ENCODE measurements at places on chromosomes 2 and 18.

DNA sequence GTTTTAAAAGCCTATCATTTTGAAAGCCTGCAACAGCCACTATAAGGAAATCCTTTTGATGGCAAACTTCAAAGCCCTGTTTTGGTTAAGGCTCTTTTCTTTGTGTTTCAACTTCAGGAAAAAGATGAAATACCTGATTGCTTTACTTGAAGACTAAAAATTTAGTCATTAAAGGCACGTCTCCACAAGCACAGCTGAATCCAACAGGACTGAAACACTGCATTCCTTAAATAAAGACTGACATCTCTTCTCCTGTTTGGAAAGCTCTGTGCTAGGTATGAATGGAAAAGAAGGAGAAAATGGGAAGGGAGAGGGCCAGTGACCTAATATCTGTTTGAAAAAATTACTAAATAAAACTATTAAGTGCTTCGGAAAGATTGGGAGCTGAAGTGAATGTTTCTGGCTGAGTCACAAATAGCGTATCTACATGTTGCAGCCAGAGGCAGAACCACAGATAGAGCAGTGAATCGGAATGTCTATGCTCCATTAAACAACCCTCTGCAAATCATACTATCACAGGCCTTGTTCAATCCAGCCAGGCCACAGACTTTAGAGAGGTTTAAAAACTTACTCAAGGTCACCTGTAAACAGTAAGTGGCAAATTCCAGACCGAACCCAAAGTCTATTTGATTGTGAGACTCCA lies 21.1 kb upstream of the RALBP1 start:
- no peak for DNase-seq

GRCh38 chr2:69659941-69660483 lies 16.5 kb upstream of the AAK1 start:
- DNase-seq = no peak

GRCh38 chr2:223095207-223095606 lies 43.2 kb downstream of the KCNE4 start:
- no peak for DNase-seq

DNA sequence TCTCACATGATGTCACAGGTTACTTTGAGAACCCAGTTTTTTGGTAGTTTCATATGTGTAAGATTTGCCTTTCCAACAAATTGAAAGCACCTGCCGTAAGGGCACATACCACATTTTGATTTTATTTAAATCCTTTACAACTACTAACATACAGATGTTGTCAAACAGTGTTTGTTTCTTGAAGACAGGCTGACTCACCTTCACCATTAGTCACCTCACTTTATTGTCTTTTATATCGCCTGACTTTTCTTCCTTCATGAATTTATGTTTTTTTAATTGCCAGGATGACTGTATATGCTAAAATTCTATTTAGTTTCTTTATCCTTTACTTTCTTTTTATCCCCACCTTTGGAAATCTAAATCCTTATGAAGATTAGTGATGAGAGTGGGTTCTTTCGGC lies 886.7 kb downstream of the SUCLG1 start:
- no peak for DNase-seq

DNA sequence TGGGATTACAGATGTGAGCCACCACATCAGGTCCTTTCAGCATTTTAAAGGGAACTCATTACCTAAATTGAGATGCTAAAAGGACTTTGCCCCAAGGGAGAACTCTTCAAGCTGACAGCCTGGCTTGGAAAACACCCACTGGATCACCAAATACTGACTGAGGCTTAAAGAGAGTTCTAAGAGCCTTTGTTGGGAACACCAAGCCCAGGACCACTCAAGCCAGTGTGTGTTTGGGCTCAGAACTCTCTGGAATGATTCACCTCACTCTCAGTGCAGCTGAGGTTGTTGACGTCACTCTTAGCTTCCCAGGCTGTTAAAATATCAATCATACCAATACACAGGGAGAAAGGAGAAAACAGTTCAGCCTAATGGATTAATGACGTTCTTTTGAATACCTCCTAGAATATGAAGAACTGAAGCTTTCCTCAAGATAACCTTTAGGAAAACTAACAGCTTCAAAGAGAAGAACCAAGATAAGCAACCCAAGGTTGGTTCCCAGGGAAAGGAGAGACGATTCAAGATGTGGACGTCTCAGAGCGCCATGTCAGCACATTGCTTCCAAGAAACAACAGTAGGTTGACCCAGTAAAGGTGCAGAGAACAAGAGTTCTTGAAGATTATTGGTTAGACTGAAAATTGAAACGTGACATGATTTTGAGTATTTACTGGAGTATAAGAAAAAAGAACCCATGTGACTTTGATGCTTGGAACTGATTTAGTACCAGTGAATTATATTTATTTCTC lies 48.0 kb upstream of the MGAT4A start:
- DNase-seq = no peak

DNA sequence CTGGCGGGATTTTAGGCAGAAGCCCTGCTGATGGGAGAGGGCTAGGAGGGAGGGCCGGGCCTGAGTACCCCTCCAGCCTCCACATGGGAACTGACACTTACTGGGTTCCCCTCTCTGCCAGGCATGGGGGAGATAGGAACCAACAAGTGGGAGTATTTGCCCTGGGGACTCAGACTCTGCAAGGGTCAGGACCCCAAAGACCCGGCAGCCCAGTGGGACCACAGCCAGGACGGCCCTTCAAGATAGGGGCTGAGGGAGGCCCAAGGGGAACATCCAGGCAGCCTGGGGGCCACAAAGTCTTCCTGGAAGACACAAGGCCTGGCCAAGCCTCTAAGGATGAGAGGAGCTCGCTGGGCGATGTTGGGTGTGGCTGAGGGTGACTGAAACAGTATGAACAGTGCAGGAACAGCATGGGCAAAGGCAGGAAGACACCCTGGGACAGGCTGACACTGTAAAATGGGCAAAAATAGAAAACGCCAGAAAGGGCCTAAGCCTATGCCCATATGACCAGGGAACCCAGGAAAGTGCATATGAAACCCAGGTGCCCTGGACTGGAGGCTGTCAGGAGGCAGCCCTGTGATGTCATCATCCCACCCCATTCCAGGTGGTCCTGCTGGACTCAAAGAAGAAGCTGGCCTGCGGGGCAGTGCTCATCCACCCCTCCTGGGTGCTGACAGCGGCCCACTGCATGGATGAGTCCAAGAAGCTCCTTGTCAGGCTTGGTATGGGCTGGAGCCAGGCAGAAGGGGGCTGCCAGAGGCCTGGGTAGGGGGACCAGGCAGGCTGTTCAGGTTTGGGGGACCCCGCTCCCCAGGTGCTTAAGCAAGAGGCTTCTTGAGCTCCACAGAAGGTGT lies 8.5 kb downstream of the PROC start:
- no peak for DNase-seq

DNA sequence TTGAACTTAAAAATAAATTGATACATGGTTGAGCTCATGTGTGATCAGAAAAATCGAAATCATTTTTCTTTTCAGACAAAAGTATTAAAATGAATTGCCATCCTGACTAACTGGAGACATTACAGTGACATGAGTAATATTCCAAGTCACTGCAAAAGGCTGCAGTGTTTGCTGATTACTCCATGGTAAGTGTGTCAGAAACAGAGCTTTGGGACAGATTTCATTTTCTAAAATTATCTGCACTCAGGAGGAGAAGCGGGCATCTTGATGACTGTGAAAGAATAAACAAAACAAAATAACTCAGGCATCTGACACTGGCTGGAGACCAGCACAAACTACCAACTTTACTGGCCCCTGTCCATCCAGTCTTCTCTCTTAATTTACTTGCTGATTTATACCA lies 312.3 kb upstream of the PIK3C3 start:
- DNase-seq = no peak

- DNase-seq = no peak
Observed at GRCh38 chr18:38900031-38900430, 1334.4 kb upstream of the CELF4 start.

DNA sequence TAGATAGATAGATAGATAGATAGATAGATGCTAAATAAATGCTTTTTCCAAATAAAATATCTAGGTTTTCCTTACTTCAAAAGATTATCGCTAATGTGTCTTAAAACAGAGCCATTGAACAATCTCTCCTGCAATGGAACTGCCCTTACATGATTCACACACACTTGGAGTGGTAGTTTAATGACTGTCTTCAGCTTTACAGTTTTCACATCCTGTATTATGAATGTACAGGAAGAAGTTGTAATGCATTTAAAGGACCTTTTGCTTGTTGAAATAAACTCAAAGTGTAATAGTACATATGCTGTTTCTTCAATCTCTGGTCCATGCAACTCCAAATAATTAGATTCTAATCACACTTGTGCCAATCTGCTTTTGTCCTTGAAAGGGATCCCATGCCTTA lies 797.6 kb upstream of the CDH2 start:
- no peak for DNase-seq

DNA sequence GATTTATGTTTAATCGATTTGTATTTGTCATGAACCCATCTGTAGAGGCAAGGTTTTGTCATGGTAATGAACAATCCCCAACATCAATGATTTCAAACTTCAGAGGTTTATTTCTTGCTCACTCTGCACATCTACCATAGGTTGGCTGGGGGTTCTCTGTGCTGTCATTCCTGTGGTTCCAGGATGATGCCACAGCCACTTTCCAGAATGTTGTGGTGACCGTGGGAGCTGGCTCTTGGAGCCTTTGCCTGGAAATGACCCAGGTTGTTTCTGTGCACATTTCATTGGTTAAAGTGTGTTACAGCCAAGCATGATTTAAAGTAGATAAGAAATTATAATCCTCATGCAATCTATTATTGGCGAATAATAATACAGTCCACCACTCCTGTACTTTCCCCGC lies 28.2 kb upstream of the EPAS1 start:
- no peak for DNase-seq

DNA sequence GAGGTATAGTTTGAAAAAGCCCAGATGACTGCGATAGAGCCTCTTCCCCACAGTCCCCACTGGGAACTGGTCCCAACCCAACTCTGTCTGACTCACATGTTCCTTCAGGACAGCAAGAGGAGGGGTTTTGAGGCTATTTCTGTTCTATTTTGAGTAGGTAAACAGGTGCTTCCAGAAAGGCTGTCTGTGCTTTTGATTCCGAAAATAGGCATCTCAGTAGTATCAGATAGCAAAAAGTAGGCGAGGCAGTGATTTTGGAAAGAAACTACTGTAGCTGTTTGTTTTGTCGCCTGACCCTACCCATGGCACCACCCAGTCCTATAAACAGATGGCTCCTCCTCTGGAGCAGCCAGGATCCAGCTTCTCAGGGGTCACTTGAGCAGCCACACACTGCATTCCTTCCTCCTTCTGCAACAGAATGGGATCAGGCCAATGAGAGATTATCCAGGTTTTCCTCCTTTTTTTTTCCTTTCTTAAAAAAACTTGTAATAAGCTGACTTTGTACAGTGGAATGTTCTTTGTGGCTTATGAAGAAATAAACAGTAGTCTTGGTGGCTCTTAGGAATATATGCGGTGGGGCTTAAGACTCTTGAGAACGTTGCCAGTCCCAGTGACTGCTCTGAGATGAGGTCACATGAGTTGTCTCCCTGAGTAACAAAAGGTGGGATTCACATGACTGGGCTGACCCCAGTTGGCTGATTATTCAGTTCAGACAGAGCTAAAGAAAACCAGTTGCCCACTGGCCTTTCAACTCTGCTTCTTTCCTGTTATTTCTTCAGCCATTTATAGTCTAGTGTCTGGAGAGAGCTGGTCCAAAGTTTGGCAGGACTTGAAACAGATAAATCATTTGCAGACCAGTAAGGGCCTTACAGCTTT lies 98.6 kb downstream of the KCNS3 start:
- DNase-seq = no peak

Measured in activated CD8-positive, alpha-beta T cell treated with anti-CD3 and anti-CD28 coated beads for 36 hours (primary cell).